NCI-H2081 (cell line): ENCODE measurements at places on chromosomes 2 and 18.
A peak's percentile ranks its signal among the peaks of the same experiment; 100 is the strongest.

DNA sequence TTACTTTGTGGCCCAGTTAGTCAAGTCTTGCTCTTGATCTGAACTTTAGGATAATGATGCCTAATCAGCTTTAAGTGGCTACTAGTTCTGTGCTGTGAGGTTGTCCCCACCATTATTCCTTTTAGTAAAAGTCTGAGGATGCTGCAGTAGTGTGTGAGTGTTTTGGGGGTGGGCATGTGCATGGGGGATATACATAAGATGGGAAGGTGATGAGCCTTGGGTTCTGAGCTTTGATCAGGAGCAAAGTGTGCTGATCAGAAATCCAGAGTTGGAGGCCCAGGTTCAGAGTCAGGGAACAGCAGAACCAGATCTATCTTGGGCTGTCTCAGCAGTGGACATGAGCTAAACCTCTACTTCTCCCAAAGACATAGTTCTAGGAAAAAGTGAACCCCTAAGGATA is 66.8 kb downstream of the POLE4 start:
- no peak for DNase-seq

GRCh38 chr2:58731488-58731869 is 490.4 kb upstream of the FANCL start:
- DNase-seq: no peak

DNA sequence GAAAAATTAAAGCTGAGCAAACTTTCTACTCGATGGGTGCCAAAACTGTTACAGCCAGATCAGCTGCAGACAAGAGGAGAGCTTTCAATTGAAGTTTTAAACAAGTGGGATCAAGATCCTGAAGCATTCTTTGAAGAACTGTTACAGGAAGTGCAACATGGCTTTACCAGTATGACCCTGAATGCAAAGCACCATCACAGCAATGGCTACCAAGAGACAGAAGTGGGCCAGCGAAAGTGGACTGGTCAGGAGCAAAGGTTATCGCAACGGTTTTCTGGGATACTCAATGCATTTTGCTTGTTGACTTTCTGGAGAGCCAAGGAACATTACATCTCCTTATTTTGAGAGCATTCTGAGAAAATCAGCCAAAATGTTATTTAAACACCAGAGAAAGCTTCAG is 9.1 kb upstream of the SERPINB5 start:
- DNase-seq: no peak

GRCh38 chr2:238338710-238339394 is 18.5 kb downstream of the TRAF3IP1 start:
- no peak for DNase-seq

GRCh38 chr2:173652767-173653431 is 298.2 kb downstream of the CDCA7 start:
- DNase-seq: peak; percentile 16

DNA sequence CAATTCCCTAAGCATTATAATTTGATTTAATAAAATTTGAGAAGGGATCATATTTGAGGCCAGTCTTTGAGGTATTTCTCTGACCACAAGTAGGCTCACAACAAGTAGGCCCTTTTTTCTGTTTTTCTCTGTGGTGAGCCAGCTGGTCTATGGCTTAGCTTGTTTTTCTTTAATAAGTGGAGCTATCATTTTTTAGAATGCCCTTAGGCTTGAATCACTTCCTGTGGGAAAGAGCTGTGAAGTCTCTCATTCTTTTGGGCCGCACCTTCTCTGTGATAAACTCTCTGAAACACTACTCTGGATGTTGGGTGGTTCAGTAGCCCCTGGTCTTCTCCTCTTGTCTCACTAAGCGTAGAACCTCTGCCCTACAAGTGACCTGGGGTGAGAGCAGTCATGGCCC is 235.9 kb downstream of the SUCLG1 start:
- no peak for DNase-seq

DNA sequence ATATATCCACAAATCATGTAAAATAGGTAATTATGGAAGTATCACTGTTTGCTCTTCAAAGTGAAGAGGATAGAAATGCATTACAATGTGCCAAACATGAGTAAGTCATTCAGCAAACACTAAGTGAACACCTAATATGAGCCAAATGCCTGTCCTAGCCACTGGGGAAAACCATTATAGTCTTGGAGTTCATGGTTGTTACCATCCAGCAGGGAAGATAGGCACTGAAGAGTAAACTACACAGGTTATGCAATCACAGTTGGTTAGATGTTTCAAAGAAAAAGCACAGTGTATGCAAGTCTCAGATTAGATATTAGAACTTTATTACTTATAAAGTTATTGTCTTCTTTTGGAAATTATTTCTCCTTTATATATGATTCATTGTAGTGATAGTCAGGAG is 3.9 kb upstream of the SERPINB2 start:
- no peak for DNase-seq

DNA sequence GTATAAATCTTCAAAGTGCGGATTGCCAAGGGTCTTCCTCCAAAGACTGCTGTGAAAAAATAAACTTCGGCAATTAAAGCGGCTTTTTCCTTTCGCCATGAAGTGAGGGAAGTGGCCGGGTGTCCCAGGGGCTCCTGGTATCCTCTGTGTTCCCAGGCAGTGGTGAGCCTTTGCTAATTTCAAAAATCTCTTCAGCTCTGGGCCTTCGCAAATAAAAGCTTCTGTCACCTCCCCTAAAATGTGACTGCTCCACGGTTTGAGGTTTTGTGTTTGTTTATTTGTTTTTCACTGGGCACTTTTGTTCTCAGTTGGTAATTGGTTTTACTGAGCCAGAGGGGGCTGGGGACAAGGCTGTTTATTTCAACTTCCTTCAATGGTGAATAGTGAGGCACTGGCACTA is 270.1 kb upstream of the POU3F3 start:
- DNase-seq: peak; percentile 1

GRCh38 chr18:74137920-74138538 is 9.6 kb downstream of the FBXO15 start:
- DNase-seq: no peak

GRCh38 chr2:209523041-209523740 is 99.3 kb downstream of the MAP2 start:
- DNase-seq: no peak

DNA sequence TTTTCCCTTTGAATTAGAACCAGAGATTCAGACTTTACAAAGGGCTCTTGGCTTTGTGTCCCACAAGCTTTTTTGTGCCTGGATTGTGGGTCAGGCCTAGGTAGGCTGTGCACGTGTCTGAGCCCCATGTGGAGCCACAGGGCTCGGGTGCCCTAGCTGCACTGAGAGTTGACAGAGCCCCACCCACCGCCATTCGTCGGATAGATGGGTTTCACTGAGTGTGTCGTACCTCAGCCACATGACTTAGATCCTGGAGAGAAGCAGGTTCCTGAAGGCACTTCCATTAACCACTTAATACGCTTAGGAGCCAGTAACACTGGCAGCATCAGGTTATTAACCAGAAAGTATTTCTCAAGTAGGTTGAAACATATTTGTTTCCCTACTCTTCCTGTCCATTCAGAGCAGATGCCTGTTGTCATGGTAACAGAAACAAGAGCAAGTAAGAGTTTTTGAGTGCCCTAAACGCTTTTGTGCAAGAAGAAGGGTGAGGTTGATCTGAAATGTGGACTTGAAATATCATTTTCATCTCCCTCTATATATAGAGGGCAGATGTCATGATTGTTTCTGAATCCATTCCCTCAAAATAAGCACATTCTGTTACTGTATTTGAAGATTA is 30.0 kb downstream of the ADCYAP1 start:
- no peak for DNase-seq

- DNase-seq: no peak
These were observed 123.4 kb downstream of the FAM124B start for GRCh38 chr2:224278531-224278930.

- peak; percentile 33 for DNase-seq
These were observed 2.4 kb upstream of the TMEM178A start for GRCh38 chr2:39663187-39663930.

DNA sequence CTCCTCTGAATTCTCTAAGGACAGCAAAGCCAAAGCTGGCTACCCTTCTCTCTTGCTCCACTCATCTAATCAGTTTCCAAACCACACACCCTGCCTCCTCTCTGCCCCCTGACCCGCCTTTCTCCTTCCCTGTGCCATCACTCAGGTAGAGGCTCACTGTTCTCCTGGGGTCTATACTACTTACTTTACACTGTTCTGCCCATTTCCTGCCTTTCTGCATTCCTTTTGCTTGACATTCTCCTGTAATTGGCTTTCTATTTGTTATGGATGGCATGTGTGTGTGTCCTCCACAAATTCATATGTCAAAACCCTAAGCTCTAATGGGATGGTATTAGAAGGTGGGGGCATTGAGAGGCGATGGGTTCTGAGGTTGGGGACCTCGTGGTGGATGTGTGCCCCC is 675.2 kb upstream of the ID2 start:
- no peak for DNase-seq

- DNase-seq: no peak
These were observed 18.8 kb downstream of the FSIP2 start for GRCh38 chr2:185757356-185757755.

DNA sequence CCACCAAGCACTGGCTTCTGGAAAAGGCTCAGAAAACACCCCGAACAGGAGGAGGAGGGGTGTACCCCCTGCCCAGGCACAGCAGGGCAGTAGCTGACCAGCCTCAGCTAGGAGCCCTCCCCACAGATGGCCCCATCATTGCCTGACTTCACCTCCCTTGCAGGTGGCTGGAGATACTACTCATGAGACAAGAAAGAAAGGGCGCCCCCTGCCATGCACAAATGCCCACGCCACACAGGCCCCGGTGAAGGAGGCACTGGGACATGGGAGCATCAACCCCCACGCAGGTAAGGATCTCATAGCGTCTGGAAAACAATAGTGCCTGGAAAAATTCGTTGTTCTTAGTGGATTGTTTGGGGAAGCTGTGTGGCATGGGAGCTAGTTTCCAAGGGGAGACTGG is 240.6 kb downstream of the TFCP2L1 start:
- no peak for DNase-seq

DNA sequence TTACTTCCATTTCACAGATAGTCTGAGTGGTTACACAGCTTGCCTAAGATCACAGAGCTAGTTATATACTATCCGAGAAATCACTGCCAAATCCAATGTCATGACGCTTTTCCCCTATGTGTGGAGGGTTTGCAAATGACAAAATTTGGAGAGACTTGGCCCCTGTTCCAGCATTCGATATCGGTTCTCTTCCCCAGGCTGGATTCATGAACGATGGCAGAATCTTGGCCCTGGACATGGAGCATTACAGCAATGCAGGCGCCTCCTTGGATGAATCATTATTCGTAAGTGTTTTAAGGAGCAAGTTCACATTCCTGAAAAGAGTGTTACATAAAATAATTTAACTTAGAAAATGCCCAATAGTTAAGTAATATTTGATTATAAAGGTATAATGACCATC is 55.1 kb downstream of the AOX1 start:
- no peak for DNase-seq

- no peak for DNase-seq
These were observed 31.1 kb upstream of the STK39 start for GRCh38 chr2:168278424-168278888.

DNA sequence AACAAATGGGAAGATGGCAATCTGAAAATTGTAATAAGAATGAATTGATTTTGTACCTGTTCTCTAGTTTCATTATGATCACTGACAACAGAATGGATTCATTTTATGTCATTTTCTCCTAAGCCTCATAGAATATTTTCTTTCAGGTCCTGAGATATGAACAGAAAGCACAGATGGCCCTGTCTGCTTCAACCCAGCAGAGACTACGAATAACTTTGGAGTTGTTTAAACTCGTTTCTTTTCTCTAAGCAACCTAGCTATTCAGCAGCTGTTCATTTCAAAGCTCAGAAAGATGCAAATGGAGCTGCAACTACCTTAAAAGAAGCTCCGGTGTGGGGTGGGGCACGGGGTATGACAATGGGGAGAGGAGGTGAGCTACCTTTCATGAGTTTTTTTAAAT is 124.9 kb downstream of the ALK start:
- no peak for DNase-seq

GRCh38 chr18:58633874-58634273 is 5.0 kb upstream of the ALPK2 start:
- no peak for DNase-seq

GRCh38 chr18:46073474-46074331 is 1.6 kb upstream of the PSTPIP2 start:
- DNase-seq: peak; percentile 55

- DNase-seq: no peak
These were observed 6.5 kb upstream of the KCNF1 start for GRCh38 chr2:10905006-10905861.

- no peak for DNase-seq
These were observed 4.9 kb downstream of the NOP58 start for GRCh38 chr2:202270487-202270886.

DNA sequence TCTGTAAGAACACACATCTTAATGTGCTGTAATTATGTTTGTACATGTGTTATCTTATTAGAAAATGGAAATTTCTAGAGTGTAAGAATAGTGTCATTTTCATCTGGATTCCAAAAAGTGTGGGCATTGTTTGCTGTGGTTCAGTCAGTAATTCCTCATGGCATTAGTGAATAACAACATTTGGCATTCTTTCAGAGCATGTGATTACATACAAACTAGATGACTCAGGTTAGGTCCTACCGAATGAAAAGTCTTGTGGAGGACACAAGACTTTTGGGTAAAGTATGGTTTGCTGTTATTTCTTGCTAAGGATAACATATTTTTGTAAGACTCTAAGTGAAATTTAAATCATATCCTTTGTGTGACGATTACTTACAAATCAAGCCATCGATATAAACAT is 593.1 kb upstream of the NRXN1 start:
- DNase-seq: no peak

- DNase-seq: no peak
These were observed 59.7 kb downstream of the POLE4 start for GRCh38 chr2:75018162-75018561.

DNA sequence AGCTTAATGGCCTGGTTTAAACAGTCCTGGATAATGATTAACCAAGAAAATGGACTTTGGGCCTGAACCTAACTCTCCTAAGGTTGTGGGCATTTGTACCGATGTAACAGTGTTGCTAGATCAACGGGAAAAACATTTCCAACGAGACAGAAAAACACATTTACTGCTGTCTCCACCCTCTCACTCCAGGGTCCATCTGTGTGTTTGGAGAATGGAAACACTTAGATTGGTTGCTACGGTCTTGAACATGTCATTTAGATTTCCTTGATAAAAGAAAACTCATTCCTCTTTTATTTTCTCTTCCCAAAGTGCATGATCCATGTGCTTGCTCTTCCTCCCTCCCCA is 88.0 kb downstream of the SOCS6 start:
- DNase-seq: no peak

DNA sequence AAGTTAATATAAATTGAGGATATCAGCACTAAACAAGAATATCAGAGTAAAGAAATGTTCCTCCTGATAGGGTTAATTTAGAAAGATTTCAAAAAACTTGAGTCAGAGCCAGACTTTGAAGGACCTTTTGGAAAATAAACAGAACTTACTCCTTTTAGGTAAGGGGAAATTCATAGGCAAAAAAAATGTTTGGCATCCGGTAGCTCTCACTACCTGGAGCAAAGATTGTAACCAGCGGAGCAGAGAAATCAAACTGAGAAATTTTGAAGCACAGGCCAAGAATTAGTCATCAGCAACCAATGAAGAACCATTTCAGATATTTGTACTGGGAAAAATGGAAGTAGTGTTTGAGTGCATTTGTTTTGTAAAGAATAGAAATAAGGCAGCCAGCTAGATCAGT is 113.0 kb downstream of the ICA1L start:
- DNase-seq: no peak
